Activated CD8-positive, alpha-beta T cell treated with anti-CD3 and anti-CD28 coated beads for 36 hours (primary cell): ENCODE measurements at places on chromosomes 3 and 15. TPM values are rescaled to one million over a fixed set of nuclear protein-coding genes. Genes with fewer than 3 reads are reported as not detected.

Gene MNS1
- 0.29 TPM for total RNA-seq

Gene CTXN2
- total RNA-seq = not detected

Gene NME9
- not detected for total RNA-seq

Gene TADA3
- 57.5 TPM for total RNA-seq

Gene RLBP1
- total RNA-seq = not detected
